ENCODE measurements at places on chromosomes 12 and 14.
A peak's percentile ranks its signal among the peaks of the same experiment; 100 is the strongest.

DNA sequence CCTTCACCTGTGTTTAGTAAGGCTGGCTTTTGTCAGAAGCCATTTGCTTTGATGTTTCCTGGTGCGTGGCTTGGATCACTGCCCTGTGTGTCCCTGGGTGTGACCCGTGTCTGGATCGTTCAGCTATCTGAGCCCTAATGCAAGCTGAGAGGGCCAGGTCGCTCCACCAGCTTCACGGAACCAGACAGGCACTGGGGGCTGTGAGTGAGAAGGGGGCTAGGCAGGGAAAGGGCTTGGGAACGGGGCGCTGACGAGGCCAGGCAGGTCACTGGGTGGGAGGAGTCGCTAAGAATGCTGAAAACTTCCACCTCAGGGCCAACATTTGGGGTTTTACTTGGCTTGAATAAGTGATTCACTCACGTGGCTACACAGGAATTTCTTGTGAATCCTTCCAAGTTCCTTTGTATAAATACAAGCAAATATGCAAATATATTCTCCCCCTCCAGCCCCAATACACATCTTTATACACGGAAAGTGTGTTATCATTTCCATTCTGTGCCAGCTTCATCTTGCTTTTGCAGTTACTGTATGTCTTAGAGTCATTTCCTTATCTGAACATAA lies 24.2 kb upstream of the MMP17 start:
- no peak for DNase-seq

GRCh38 chr14:53310412-53310811 lies 157.3 kb upstream of the DDHD1 start:
- no peak for DNase-seq

DNA sequence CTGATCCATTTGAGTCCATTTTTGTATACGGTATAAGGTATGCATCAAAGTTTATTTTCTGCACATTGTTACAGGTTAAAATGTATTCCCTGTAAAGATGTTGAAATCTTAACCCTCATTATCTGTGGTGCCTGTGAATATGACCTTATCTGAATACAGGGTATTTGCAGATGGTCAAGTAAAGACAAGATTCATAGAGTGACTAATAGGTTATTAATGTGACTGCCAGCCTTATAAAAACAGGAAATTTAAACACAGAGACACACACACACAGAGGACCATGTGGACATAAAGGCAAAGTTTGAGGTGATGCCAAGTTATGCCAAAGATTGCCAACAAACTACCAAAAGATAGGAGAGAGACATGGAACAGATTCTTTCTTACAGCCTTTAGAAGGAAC lies 347.2 kb upstream of the DCN start:
- DNase-seq = no peak

GRCh38 chr12:92519284-92519683 lies 183.5 kb upstream of the PLEKHG7 start:
- no peak for DNase-seq

DNA sequence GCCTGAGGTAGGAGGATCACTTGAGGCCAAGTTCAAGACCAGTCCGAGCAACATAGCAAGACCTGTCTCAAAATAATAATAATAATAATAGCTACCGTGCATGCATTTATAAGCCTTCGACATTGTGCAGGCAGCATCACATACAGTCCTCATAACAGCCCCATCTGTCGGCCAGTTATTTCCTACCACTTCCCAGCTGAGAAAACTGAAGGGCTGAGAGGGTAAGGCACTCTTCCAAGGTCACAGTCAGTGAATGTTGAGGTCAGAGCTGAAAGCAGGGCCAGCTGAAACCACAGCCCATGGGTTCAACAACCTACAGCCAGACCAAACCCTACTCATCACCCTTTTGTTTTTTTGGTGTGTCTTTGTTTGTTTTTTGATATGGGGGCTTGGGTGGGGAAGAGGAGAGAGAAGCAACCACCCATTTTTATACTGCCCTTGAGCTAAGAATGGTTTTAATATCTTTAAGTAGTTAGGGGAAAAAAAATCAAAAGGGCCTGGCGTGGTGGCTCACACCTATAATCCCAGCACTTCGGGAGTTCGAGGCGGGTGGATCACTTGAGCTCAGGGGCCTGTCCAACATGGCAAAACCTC lies 16.8 kb upstream of the ITPK1 start:
- no peak for DNase-seq

DNA sequence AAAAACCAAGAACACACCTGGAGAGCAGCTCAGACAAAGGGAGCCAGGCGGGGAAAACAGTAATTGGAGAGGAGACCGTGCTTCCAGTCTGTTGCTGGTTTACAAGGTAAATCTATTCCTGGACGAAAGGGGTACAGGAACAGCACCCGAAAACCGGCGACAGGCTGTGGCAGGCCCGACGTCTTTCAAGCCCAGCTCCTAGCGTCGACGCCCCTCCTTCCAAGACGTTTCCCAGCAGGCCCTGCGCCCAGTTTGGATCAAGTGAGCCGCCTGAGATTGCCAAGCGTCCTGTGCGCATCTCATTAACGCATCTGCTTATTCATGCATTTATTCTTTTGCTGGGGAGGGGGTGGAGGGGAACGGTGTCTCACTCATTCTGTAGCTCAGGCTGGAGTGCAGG lies 1.4 kb downstream of the C12orf56 start:
- no peak for DNase-seq

DNA sequence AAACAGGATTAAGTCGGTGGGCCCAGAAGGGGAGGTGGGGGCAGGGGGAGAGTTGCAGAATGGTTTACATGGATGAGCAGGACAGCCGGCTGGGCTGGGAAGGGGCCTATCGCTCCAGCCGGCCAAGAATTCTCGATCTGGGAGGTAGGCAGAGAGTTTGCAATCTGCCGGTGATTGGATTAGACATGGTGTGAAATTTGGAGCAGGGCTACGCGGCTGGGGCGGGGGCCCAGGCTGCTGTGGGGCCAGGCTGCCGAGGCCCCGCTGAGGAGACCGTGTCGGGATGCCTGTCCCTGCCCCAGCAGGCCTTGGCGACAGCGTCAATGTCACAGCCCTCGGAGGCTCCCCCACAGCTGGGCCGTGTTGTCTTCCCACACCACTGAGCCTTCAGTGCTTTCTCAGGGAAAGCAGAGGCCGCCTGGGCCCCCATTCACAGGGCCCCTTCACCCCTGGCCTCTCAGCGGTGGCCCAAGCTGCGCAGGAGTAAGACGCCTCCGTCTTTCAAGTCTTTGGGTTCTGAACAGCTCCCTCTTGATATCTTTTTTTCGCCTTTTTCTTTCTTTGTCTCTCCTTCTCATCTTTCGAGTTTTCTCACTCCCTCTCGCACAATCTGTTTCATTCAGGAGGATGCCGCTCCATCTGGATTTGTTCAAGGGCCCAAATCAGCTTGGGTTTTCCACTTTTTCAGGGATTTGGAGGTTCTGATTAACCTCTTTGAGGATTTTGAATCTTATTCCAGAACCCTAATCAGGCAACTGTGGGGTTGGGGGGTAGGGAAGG lies 117.5 kb upstream of the PARP11 start:
- no peak for DNase-seq

DNA sequence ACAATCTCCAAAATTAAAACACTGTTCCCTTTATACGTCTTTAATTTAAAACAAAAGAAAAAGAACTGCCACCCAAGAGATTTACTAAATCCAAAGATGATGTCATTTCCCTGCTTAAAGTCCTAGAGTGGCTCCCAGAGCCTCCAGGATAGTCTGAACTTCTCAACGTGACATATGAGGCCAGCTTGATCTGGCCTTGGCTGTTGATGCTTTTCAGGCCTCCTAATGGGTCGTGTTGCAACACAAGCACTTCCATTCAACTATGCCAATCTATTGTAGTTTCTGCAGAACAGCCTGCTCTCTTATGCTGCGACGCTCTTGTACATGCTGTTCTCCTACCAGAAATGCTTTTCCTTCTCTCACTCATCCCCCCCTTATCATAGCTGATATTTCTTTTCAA lies 35.7 kb downstream of the LGR5 start:
- no peak for DNase-seq

DNA sequence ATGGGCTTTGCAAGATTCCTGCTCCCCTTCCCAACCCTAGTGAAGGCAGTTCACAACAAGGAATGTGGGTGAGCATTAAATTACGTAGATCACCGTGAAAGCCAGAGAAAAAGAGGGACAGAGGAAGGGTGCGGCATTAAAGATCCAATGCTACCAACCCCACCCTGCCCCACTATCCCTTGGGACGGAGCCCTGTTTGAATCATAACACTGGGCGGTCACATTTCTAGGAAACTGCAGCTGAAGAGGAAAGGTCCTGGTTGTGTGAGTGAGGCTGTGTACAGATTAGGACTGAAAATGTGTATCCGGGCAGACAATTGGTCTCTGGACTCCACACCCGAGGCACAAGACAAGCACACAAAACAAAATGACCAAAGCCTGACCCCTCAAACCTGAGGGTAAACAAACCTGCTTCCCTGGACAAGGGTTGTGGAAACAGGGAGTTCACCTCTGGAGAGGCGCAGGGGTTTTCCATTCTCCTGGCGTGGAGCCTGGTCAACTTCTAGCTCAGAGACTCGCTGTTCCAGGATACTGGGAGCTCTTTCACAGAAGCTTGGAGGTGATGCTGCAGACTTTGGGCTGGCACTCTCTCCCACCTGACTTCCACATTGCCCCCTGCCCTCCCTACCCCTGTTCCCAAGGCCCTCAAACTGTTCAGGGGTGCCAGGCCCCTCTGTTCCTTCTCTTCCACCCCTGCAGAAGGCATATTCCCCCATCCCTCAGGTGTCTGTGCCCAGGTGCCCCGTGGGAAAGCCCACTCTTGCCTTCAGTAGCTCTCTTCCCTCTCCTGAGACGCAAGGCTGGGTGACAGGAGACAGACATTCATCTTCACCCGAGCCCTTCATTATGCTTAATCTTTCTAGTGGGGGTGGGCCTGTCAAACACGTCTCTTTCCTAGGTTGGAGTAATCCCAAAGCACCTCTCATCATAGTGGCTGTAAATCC lies 16.5 kb downstream of the NINJ2 start:
- DNase-seq = peak; percentile 53

DNA sequence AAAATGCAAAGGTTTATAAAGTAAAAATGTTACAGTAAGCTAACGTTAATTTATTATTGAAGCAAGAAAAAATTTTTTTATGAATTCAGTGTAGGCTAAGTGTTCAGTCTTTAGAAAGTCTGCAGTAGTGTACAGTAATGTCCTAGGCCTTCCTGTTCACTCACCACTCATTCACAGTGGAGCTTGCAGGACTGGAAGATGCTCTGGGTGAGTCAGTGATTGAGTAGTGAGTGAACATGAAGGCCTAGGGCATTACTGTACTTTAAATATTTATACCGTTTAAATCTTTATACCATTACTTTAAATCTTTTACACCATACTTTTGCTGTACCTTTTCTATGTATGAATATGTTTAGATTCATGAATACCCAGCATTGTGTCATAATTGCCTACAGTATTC lies 120.3 kb upstream of the SLC38A4 start:
- DNase-seq = no peak

DNA sequence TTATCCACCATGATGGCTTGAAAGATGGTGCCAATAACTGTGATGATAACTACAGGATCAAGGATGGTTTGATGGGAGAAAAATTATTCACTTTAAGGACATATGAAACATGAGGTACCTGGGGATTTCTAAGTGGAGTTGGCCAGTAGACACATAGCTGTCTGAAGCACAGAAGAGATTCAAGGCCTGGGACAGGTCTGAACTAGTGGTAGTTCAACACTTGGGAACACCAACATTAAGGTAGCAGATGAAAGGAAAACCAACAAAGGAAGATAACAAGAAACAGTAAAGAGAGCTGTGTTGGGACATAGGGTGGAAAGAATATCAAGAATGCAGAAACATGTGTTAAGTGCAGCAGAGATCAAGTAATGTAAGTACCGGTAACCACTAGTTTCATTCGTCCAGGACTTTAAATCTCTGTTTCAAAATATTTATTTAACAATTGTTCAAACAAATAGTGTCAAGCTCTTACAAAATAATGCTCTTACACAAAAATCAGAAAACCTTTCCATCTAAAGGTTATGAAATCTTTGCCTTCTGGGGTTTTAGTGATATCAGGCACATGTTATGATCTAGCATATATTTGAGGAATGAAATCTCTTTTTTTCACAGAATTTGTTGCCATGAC lies 104.7 kb downstream of the ST8SIA1 start:
- no peak for DNase-seq

DNA sequence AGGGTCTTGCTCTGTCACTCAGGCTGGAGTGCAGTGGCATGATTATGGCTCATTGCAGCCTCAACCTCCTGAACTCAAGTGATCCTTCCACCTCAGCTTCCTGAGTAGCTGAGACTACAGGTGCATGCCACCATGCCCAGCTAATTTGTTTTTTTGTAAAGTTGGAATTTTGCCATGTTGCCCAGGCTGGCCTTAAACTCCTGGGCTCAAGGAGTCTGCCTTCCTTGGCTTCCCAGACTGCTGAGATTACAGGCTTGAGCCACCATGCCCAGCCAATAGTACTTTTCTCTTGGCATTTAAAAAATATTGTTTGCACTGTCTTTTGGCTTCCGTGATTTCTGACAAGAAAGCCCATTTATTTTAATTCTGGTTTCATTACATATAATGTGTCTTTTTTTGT lies 61.3 kb downstream of the DIP2B start:
- no peak for DNase-seq

GRCh38 chr12:94644141-94644979 lies 6.0 kb downstream of the TMCC3 start:
- no peak for DNase-seq

GRCh38 chr14:68325267-68325807 lies 467.5 kb downstream of the ZFP36L1 start:
- DNase-seq = no peak

DNA sequence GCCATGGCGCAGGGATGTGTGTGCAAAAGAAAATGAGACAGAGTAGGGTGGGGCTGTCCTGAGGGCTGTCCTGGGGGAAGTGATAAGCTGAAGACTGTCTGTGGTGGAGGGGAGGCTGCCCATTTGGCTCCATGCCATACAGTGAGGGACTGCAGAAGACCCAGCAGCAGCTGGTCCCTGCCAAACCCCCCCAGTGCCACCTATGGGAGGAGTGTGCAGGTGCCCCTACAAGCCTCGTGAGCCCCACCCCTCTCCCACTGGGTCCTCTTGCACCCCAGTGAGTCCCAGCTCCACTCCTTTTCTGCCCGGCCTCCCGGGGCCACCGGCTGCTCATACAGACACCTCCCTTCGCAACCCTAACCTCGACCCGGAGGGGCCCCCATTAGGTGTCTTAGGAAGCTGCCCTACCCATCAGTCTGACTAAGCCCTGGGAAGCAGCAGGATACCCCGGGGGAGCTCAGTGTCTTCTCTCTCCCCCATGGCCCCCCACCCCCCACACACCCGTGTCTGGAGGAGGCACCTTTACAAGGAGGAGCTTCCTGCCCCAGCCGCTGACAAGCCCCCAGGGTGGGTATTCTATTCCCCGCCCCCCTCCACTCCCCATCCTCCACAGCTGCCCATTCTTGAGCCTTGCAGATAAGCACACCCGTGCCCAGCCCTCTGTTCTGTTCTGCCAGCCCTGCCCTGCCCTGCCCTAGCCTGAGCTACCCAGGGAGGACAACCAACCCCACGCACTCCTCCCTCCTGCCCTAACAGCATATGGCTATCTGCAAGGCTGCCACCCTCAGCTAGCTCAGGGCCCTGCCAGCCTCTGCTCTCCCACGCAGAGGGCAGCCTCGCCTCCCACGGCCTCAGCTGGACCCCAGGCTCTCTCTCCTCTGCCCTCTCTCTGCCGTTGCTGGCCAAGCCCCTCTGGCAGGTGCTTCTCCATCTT lies 41.9 kb downstream of the SLC6A12 start:
- no peak for DNase-seq
